Activated CD8-positive, alpha-beta memory T cell treated with anti-CD3 and anti-CD28 coated beads for 4 hours (primary cell): ENCODE measurements at places on chromosomes 11 and 22.

GRCh38 chr11:70000228-70000627, 77.9 kb upstream of the ANO1 start:
- no peak for DNase-seq

GRCh38 chr11:74462631-74463030, 4.7 kb downstream of the KCNE3 start:
- DNase-seq: no peak

- DNase-seq: no peak
Measured at GRCh38 chr11:20840341-20840740, 171.0 kb downstream of the NELL1 start.

- DNase-seq: no peak
Measured at GRCh38 chr11:36164506-36165250, 124.5 kb downstream of the COMMD9 start.

GRCh38 chr11:95135155-95135554, 45.5 kb downstream of the ENDOD1 start:
- DNase-seq: no peak

DNA sequence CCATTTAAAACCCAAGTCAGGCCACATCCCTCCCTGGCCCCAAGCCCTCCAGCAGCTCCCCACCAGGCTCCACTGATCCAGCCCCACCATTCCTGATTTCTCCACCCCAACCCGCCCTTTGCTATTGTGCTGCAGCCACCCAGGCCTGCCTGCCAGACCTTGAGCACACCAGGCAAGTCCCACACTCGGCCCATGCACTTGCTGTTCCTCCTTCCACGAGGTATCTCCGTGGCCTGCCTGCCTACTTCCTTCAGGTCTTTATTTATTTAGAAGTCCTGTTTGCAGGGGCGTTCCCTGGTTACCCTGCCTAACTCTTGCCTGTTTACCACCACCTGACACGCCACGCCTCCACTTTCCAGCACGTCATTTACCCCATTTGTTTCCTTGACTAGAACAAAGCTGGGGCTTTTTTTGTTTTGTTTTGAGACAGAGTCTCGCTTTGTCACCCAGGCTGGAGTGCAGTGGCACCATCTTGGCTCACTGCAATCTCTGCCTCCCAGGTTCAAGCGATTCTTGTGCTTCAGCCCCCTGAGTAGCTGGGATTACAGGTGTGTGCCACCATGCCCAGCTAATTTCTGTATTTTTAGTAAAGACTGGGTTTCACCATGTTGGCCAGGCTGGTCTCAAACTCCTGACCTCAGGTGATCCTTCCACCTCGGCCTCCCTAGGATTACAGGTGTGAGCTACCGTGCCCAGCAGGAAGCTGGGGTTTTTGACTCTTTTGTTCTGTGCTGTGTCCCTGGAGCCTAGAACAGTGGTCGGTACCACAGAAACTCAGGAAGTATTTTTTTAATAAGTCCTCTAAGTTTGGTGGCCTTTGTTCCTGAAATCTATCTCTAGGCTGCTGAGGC, 6.7 kb downstream of the CENPM start:
- DNase-seq: peak; percentile 92

DNA sequence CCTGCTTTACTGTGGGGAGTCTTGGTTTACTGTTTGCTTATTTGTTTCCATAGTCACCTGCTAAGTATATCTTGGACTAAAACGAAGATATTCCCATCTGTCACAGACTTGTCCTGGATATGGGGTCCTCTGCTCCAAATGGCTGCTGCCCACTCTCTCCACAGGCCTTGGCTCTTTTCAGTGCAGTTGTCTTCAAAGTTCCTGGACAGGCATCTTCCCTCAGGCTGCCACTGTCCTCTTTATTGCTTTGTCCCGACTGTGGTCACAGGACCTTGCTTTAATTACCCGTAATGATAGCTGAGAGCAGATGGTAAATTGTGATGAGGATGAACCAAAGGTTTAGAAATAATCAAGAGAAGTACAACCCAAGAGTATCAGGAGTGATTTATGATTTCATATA, 713.9 kb upstream of the CCDC179 start:
- no peak for DNase-seq

DNA sequence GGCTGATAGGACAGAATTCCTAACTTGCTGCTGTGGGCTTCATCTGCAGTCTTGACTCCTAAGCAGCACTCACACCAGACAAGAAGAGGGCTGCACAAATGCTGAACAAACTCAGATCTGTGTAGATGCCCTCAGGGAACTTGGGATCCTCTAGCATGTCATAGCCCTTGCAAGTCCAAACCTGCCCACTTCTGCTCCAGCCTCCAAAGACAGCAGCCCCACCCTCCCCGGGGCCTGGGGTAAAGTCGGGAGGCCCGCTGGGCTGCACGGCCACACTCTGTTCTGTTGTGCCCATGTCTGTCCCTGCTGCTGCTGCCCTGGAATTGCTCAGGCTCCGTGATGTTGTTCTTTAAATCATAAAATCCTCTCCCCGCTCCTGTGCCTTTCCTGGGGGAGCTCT, 28.3 kb downstream of the DRD2 start:
- no peak for DNase-seq

GRCh38 chr22:50568626-50569025, 5.9 kb upstream of the SYCE3 start:
- DNase-seq: no peak

DNA sequence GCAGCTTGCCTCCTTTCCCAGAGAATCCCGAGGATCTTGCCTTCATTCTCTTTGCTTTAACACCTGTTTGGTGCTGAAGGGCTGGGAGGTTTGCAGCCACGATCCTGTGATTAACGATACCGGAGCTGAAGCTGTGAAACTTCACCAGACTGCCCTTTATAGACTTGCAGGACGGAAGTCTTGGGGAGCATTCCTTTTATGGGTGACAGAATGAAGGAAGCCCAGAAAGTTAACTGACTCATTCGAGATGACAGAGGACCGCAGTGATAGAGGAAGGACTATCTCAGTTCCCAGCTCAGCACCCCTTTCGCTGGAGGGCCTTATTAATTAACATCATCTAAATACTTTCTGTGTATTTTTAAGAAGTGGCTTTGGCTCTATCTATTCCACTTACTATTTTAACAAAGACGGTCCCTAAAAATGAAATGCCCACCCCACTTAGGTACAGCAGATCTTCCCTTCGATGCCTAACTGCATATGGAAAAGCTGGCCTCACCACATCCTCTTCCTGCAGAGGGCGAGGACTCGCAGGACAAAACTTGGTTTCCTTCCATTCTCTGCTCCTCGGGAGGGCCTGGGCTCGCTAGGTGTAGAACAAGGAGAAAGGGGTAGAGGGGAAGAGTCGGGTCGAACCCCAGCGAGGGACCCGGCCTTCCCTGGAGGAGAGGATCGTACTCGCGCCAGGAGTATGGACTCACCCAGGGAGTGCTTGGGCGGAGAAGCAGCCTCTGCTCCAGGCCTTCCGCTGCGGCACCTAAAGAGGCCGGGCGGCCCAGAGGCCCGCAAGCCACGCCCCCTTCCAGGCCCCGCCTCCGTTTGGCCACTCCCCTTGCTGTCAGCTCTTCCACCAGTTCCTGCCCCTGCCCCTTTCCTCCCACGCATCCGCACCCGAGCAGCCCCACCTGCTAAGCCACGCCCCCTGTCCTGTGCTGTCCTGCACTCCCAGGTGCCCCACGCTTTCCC, 30.7 kb upstream of the USP47 start:
- DNase-seq: no peak

- no peak for DNase-seq
Measured at GRCh38 chr11:82195283-82195682, 538.4 kb downstream of the FAM181B start.

- DNase-seq: no peak
Measured at GRCh38 chr11:8332196-8332595, 68.5 kb upstream of the LMO1 start.

GRCh38 chr11:46718155-46719019, 626 bp upstream of the F2 start:
- DNase-seq: no peak

DNA sequence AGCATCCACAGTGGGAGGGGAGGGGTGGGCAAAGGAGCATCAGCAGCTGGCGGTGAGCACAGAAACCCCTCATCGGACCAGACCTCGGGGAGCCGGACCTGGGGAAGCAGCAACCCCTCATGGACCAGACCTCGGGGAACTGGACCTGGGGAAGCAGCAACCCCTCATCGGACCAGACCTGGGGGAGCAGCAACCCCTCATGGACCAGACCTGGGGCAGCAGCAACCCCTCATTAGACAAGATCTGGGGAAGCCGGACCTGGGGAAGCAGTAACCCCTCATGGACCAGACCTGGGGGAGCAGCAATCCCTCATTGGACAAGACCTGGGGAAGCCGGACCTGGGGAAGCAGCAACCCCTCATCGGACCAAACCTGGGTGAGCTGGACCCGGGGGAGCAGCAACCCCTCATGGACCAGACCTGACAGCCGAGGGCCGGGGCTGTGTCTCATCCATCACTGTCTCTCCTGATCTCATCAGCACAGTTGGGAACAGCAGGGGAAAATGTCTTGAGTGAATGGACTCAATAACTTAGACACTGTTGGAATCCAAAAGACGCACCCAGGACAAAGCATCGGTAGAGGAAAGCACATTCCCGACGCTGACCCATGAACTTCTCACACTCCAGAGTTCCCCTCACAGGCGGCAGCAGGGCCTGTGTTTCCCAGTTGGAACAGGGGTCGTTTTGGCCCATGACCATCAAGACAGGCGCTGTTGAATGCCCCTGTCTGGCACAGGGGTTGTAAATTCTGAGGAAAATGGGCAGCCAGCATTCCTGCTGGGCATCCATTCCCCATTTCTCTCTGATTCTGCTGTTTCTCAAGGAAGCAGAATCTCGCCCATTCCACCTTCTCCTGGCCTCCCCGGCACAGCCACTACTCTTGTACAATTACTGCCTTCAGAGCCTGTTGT, 1494.6 kb downstream of the TBC1D22A start:
- no peak for DNase-seq

GRCh38 chr11:68471360-68472340, 11.1 kb downstream of the PPP6R3 start:
- DNase-seq: peak; percentile 9

- DNase-seq: no peak
Measured at GRCh38 chr11:57163160-57163868, 18.4 kb upstream of the LRRC55 start.

DNA sequence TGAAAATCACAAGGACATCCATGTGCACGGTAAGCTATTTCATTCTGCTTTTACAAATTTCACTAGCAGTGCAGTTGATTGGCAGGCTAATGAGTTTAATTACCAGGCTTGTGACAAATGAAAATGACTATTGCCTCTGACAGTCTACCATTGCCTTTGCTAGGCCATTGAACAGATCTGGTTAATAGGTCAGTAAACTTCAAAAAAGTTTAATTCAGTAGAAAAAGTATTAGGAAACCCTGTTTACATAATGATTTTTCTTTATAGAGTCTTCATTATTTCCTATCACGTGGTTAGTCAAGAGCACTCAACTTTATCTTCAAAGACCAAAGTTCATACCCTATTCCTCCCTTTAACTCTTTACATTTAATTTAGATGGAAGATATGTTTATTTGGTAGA, 77.0 kb downstream of the PRMT3 start:
- DNase-seq: no peak

DNA sequence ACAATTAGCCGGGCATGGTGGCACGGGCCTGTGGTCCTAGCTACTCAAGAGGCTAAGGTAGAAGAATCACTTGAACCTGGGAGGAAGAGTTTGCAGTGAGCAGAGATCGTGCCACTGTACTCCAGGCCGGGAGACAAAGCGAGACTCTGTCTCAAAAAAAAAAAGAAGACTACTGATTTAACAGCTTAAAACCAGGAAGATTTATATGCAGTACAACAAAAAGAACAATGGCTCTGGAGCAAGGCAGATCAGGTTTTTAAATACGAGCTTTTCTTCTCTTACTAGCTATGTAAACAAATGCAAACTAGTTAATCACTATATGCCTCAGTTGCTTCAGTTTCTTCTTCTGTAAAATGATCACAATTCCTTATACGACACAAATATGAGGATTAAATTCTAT, 6.9 kb downstream of the FAM168A start:
- DNase-seq: no peak
